Adipocyte (in vitro differentiated cells): ENCODE measurements at places on chromosomes 6 and 20.

DNA sequence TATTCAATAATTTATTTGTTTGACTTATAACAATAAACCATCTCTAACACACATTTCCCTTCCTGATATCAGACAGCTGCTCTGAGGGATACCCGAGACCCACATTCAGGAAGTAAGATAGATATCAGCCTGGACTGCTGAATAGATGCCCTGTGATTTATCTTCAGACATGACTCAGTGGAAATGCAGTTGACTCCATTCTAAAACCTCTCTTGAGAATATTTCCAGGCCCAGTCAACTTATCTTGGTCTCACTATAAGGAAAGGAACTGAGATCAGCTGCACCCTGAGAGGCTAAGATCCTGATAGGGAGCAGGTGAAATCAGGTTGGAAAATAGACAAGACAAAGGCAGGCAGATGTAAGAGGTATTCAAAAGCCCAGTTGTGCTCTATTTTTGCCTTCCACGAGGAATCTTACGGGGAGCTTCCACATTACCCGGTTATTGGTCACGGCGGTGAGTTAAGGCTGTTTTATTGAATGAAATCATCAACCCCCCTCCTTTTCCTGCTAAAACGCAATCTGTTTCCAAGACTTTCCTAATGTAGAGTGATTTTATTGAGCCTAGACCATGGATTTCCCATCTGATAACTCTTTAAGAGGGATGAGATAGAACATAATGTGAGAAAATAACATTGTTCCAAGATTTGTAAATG, 25.5 kb downstream of the C6orf15 start:
- peak; percentile 62 for DNase-seq

GRCh38 chr6:40348591-40348990, 238.6 kb downstream of the LRFN2 start:
- DNase-seq = no peak

DNA sequence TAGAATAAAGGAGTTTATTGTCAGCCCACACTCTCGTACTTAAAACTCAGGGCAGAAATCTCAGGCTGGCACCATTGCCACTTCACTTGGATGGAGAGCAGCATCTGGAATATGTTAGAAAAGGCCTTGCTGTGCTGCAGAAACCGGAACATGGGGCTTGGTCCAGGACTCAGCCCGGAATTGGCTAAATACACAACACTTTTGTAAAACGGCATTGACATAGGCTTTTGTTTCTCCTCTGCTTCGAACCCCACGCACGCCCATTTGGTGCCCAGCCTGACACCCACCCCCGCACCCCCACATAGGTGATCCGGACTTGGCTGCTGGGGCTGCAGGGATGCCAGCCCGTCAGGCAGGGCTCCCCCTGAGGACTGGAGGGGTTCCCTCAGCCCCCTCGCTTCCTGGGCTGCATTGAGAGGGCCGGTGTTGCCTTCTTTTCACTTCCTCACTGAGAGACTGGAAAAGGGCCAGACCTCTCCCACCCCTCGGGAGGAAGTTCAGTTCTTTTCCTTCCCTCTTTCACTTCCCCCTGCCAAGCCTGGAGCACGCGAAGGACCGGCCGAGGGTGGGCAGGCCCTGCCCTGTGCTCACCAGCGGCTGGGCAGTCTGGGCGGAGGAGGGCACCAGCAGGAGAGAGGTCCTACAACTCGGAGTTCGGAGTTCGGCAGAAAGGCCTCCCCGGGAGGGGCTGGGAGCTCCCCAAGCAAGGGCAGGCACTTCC, 17.9 kb upstream of the CST3 start:
- DNase-seq = peak; percentile 48

DNA sequence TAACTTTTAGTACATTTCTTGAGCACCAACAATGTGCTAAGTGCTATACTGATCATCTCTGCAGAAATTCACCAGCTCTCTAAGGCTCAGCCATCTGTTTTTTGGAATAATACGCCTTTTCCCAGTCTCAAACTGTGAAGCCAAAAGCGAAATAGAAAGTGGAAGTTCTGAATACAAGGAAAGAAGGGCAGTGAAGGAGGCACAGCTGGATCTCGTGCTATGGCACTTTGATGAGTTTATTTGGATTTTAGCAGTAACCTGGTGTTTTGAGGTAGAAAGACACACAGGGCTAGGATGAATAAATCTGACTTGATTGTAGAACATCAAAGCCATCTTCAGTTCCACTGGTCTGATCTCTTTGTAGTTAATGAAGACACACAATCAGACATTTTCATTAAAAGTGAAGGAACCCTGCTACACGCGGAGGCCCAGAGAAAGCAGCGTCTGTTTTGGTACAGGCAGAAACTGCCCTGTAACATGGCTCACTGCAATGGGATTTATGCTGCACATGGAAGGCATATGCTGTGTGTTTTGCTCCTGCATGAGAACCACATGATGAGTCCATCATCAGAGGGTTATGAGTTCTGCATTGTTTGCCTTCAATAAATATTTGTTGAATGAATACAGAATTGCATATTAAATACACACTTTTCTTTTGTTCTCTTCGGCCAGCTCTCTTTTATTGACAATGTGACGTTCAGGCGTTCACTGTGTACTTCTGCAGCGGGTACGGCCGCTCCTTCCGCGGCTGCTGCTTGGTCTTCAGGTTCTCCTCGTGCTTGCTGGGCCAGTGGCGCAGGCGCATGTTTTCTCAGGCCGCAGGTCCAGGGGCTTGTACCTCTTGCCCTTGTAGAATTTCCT, 100.9 kb downstream of the PREP start:
- DNase-seq = no peak

DNA sequence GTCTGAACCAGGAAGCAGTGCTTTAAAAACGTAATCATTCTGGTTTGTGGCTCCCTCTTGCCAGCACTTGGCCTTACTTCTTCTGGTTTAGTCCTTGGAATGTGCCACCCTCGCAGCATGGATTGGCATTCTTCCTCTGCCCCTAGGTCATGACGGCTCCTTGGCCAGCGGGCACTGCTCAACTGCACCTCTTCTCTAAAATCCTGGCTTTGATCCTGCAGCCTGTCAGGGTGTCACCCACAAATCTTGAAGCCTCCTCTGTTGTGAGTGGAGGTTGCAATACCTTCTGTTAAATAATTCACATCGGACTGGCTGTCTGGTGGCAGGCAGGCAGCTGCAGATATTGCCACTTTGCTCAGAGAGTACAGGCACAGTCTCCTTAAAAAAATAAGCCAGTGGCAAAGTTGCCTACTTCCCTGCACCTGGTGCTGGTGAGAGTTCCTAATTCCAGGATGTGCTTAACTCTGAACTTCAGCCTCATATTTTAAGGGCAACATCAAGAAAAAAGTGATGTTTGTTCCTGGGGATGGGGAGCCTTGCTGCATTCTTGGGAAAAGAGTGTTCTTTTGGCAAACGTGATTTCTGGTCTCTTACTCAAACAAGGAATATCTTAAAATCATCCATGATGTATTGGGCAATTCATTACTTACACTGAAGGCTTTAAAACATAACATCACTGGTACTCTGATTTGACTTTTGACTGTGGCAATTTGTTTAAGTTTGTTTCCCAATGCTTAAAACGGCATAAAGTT, 179.8 kb downstream of the FOXA2 start:
- DNase-seq = no peak
